ENCODE measurements at places on chromosomes 16 and 17.

- DNase-seq, result peak; percentile 40
Observed at GRCh38 chr16:69131839-69132423, 457 bp downstream of the CHTF8 start.

DNA sequence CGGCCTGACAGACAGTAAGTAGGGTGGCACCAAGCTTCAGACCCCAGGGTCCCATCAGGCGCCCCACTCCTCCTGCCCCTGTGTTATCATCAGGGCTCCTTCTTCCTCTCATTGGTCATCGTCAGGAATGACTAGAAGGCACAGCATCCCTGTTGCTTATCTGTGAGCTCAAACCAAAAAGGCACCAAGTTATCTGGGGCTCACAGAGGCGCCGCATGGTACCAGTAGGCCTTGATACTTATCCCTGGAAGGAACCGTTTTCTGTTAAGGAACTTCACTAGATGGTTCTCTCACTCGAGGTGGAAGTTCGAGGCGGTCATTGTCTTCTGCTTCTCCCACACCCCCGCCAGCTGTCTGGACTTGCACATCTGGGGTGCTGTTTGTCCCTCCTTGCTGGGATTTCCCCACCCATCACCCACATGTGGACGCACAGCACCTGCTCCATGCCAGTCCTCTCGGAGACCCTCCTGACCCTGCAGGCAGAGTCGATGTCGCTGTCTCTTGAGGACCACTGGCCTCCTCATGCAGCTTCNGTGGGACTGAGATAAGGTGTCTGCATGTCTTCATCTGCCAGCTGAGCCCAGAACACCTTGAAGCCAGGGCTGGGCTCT lies 52.1 kb downstream of the METRNL start:
- DNase-seq, result no peak

DNA sequence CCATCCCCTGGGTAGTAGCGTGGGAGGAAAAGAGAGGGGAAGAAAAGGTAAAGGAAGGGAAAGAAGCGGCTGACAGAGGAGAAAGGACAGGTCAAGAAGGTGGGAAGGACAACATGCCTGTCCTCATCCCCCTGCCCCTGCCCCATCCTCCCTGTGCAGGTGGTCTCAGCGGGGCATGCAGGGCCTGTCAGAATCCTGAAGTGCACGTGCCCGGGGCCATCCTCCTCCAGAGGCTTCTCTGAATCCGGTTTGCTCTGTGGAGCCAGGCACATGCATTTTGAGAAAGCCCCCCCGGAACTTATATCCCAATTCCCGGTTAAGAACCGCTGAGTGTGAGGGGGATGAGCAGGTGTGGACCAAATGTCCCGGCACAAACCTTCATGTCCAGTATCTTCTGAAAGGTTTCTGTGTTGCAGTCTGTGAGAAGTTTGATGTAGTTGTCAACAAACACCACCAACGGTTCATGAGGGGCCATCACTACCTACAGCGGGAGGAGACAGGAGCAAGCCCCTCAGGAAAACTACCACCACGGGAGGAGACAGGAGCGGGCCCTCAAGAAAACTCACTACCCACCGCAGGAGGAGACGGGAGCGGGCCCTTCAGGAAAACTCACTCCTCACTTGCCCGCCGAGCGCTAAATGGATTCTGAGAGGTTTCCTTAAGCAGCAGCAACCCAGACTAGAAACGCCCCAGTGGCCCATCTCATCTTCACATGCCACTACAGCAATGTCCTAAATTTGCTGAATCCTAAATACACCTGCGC lies 167.0 kb upstream of the RPH3AL start:
- no peak for DNase-seq

GRCh38 chr16:30996324-30996984 lies 11.4 kb downstream of the HSD3B7 start:
- DNase-seq, result no peak

DNA sequence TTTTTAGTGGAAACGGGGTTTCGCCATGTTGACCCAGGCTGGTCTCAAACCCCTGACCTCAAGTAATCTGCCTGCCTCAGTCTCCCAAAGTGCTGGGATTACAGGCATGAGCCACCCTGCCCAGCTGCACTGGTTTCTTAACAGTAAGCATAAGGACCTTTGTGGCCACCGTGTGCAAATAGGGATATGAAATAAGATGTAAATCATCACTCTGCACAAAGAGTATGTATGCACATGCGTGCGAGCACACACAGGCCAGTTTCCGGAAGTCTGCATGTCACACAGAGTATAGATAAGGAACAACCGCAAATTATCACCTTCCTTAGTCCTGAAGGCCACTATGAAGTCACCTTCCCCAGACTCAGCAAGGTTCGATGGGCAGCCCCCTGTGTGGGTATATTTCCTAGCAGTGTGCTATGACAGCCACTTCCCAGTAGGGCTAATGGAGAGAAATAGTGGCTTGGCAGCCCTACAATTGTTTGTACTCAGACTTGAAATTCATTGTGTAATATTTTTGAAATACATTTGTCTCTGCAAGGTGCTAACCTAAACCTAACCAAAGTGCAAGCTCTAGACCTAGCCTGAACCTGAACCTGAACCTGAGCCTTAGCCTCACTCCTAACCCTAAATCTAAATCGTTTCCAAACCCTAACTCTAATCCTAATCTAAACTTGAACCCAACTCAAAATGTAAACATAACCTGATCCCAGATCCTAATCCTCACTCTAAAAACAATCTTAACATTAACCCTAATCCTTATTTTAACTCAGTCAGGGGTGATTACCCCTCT lies 48.4 kb upstream of the SKAP1 start:
- no peak for DNase-seq

GRCh38 chr16:89863741-89864526 lies 9.5 kb upstream of the TCF25 start:
- no peak for DNase-seq

DNA sequence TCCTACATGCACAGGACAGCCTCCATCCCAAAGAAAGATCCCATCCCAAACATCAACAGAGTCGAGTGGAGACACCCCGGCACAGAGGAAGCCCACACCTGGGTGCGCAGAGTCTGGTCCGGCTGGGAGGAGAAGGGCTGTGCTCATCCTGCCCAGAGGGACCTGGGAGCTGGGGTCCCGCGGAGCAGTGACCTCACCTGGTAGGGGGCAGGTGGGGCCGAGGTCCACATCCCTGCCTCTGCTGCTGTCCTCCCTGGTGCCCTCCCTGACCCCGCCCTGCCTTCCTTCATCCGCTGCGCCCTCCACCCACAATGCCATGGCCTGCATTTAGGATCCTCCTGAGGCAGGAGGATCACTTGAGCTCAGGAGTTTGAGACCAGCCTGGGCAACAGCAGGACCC lies 2.9 kb downstream of the C16orf90 start:
- no peak for DNase-seq
